Common myeloid progenitor, CD34-positive (primary cell): ENCODE measurements at places on chromosomes 5 and 9.
A peak's percentile ranks its signal among the peaks of the same experiment; 100 is the strongest.

GRCh38 chr9:81305561-81306182, 383.7 kb downstream of the TLE1 start:
- no peak for DNase-seq
- no peak overlapping the region for H3K4me3 ChIP-seq
- H3K36me3 ChIP-seq: no peaks in the 10 kb centered on the region
- H3K27me3 ChIP-seq: no peaks in the 10 kb centered on the region
- no peak overlapping the region for H3K27ac ChIP-seq

- H3K4me1 ChIP-seq: no peaks in the 10 kb centered on the region
- H3K27ac ChIP-seq: no peak overlapping the region
- no peak overlapping the region for H3K4me3 ChIP-seq
Measured at GRCh38 chr5:84961193-84961592, 576.5 kb upstream of the EDIL3 start.

DNA sequence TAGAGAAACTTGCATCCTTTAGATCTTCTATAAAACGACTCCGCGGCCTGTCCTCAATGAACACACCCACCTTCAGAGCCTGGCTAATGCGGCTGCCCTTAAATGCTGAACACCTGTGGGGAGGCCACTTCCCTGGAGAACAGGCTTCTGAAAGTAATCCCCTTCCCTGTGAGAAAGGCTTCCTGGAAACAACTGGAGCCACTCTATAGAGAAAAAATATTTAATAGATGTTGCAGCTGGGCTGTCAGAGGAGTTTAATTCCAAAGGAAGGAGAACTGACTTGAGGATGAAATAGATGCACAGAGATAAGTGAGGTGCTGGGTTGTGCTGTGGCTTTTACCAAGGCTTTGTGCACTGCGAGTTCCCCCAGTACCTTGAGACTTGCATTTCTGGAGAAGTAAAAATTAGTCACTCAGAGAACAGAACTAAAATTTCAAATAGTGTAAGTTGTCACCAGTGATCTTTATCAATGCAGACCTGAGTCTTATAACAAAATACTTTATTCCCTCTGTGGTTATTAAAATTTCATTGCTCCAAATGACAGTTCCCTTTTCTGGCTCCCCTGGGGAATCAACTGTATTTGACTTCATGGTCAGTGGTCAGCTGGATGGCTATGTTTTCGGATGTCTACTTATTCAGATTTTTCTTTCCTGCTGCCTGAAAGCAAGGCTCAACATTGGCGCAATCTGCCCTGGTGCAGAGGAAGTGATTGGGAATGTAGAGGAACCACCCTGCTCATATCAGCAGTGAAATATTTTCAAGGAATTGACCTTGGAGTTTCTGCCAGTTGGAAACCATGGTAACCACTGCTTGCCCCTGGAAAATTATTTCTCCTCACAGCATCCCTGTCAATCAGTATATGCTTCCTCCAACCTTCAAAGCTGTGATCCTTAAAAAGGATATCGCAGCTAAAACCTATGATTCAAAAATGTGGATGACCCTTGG, 238.8 kb downstream of the SMARCA2 start:
- H3K27me3 ChIP-seq: no peaks in the 10 kb centered on the region
- no peaks in the 10 kb centered on the region for H3K36me3 ChIP-seq
- DNase-seq: no peak
- H3K4me1 ChIP-seq: no peaks in the 10 kb centered on the region
- no peak overlapping the region for H3K4me3 ChIP-seq

DNA sequence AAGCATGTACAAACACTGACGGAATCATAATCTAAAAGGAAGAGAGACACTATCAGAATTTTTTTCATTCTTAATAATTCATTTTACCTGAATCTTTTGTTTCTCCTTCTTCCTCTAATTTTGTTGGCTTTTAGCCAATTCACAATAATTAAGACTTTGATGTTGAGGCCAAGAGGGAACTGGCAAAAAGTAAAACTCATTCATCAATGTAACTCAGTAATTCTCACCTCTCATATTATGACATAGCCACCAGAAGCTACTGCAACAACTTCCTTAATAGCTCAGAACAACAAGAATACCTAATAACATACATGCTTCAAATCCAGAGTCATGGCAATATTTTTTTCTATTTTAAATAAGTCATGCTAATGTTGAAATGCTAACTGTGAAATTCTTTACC, 64.5 kb downstream of the MCTP1 start:
- peak; percentile 70 for DNase-seq
- no peaks in the 10 kb centered on the region for H3K4me1 ChIP-seq
- no peaks in the 10 kb centered on the region for H3K36me3 ChIP-seq
- H3K27me3 ChIP-seq: no peaks in the 10 kb centered on the region

GRCh38 chr9:6565312-6565711, 80.2 kb downstream of the GLDC start:
- no peak overlapping the region for H3K27ac ChIP-seq
- H3K36me3 ChIP-seq: no peaks in the 10 kb centered on the region
- no peak for DNase-seq

DNA sequence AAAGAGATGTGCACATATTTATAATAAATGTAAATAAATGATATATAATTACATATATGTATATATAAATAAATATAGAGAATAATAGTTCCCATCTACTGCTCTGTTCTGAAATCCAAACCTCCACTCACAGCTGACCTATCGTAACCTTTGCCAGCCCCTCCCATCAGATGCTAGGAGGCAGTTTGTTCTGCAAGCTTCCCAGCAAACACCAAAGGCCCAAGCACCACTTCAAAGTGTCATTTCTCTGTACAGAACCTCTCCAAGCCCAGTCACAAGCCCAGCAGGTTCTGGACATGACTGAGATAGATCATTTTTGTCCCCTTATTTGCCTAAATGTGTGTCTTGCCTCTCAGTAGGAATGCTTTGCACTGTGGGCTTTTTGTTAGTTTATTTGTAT, 62.4 kb downstream of the MFAP3 start:
- no peaks in the 10 kb centered on the region for H3K27me3 ChIP-seq
- H3K4me3 ChIP-seq: no peak overlapping the region
- H3K27ac ChIP-seq: no peak overlapping the region
- DNase-seq: no peak
- no peaks in the 10 kb centered on the region for H3K36me3 ChIP-seq
